ENCODE measurements at places on chromosomes 16 and 17. TPM values are rescaled to one million over a fixed set of nuclear protein-coding genes. Genes with fewer than 3 reads are reported as not detected.

Gene DOC2A
- total RNA-seq = 0.13 TPM

Gene NPIPB13
- total RNA-seq = 12.0 TPM

Gene EXOC3L1
- total RNA-seq = not detected

Gene FAM20A
- not detected for total RNA-seq

Gene EVPLL
- total RNA-seq = not detected

Gene TBC1D3I
- total RNA-seq = 0.51 TPM

Gene DPEP2
- total RNA-seq = 6.4 TPM

Gene SLFN13
- 23.0 TPM for total RNA-seq

Gene CCDC200
- not detected for total RNA-seq

Gene TOP2A
- total RNA-seq = 138 TPM

Gene PAM16
- 66.6 TPM for total RNA-seq

Gene HBA1
- total RNA-seq = not detected

Gene FBXL20
- total RNA-seq = 20.9 TPM

Gene PRDM7
- not detected for total RNA-seq

Gene CDH8
- total RNA-seq = not detected

Gene KRTAP2-4
- total RNA-seq = not detected

Gene ANKRD40CL
- not detected for total RNA-seq

Gene TSPAN10
- total RNA-seq = 0.31 TPM

Gene AATK
- total RNA-seq = 0.29 TPM

Gene GAST
- total RNA-seq = not detected

Gene ALOXE3
- not detected for total RNA-seq

Gene TP53
- total RNA-seq = 150 TPM

Gene CRHR1
- total RNA-seq = not detected

Gene EPX
- not detected for total RNA-seq

Gene TVP23C
- 6.9 TPM for total RNA-seq

Gene RANGRF
- total RNA-seq = 66.2 TPM

Gene ACAP1
- 225 TPM for total RNA-seq

Gene ITGB4
- 1.8 TPM for total RNA-seq

Gene NPW
- total RNA-seq = 12.5 TPM

Gene CIAO2B
- 176 TPM for total RNA-seq

Gene AANAT
- not detected for total RNA-seq

Gene SBK1
- 4.1 TPM for total RNA-seq

Gene MT1E
- 163 TPM for total RNA-seq

Gene RTN4RL1
- total RNA-seq = 1.2 TPM

Gene FBXW10B
- 0.26 TPM for total RNA-seq

Gene CTRB1
- total RNA-seq = not detected

Gene NPIPB5
- total RNA-seq = 166 TPM

Gene SLC47A2
- not detected for total RNA-seq

Gene TNFRSF12A
- 3.7 TPM for total RNA-seq

Gene TMIGD1
- total RNA-seq = not detected

Gene PLEKHG4
- total RNA-seq = 29.3 TPM

Gene CCL11
- not detected for total RNA-seq

Gene TOM1L1
- total RNA-seq = 0.33 TPM

Gene CMTM2
- 0.22 TPM for total RNA-seq

Gene NPIPB4
- total RNA-seq = 111 TPM

Gene TAC4
- total RNA-seq = not detected

Measured in CD8-positive, alpha-beta memory T cell (primary cell).